H9 (cell line): ENCODE measurements at places on chromosomes 2 and 18. TPM values are rescaled to one million over a fixed set of nuclear protein-coding genes. Genes with fewer than 3 reads are reported as not detected.

Gene COL4A4
- 0.92 and 1.2 TPM in 2 replicates for total RNA-seq

Gene AFG3L2
- 73.5 and 75.8 TPM in 2 replicates for total RNA-seq

Gene MAPK4
- 1.6 and 1.9 TPM in 2 replicates for total RNA-seq

DNA sequence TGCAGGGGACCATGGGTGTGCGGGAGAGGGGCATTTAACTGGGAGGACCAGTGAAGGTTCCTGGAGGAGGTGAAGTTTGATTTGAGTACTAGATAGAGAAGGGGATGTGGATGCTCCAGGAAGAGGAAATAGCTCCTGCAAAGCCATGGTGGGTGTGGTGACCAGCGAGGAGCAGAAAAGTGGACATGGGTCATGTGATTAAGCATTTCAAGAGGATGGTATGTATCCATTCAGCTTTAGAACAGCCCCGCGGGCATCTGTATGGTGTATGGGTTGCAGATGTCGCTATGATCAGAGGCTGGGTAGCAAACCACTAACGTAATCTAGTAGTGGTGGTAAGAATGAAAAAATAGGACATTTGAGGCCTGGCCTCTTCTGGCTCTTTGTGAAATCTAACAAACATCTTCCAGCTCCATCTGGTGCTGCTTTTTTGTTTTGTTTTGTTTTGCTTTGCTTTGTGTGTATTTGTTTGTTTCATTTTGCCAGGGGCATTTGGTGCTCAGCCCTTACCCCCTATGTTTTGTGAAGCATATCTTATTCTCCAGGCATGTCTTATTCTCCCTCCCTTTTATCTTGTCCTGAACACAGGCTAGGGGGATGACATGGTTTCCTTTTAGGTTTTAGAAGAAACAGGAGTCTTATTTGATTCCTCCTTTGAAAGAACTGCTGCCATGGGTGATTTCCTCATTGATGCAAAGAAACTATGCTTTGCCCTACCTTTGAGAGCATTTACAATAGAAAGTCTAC is 226.1 kb downstream of the LRRTM1 start:
- peaks cover 5% of the 10 kb centered on the region for H3K36me3 ChIP-seq
- H3K27ac ChIP-seq, result no peak overlapping the region
- no peaks in the 10 kb centered on the region for H3K4me1 ChIP-seq
- H3K4me3 ChIP-seq, result no peak overlapping the region
- DNase-seq, result no peak
- H3K27me3 ChIP-seq, result no peaks in the 10 kb centered on the region

GRCh38 chr2:234437642-234438304 is 59.1 kb downstream of the ARL4C start:
- H3K4me1 ChIP-seq, result no peaks in the 10 kb centered on the region; the same call in 1 of the 2 replicates
- H3K36me3 ChIP-seq, result no peaks in the 10 kb centered on the region
- no peaks in the 10 kb centered on the region for H3K27me3 ChIP-seq
- H3K27ac ChIP-seq, result no peak overlapping the region
- H3K4me3 ChIP-seq, result no peak overlapping the region
- no peak for DNase-seq
